ENCODE measurements at places on chromosomes 7 and 10. TPM values are rescaled to one million over a fixed set of nuclear protein-coding genes. Genes with fewer than 3 reads are reported as not detected.

The NUDT13 gene
- total RNA-seq, result 2.7 TPM

The RASSF4 gene
- total RNA-seq, result 71.5 TPM

The LIPM gene
- not detected for total RNA-seq

The EGR2 gene
- total RNA-seq, result 2.3 TPM

GRCh38 chr10:69757553-69758309 lies 44.0 kb upstream of the COL13A1 start:
- peak; percentile 74 for DNase-seq

GRCh38 chr7:27920281-27920946 lies 180.5 kb downstream of the TAX1BP1 start:
- DNase-seq, result no peak

DNA sequence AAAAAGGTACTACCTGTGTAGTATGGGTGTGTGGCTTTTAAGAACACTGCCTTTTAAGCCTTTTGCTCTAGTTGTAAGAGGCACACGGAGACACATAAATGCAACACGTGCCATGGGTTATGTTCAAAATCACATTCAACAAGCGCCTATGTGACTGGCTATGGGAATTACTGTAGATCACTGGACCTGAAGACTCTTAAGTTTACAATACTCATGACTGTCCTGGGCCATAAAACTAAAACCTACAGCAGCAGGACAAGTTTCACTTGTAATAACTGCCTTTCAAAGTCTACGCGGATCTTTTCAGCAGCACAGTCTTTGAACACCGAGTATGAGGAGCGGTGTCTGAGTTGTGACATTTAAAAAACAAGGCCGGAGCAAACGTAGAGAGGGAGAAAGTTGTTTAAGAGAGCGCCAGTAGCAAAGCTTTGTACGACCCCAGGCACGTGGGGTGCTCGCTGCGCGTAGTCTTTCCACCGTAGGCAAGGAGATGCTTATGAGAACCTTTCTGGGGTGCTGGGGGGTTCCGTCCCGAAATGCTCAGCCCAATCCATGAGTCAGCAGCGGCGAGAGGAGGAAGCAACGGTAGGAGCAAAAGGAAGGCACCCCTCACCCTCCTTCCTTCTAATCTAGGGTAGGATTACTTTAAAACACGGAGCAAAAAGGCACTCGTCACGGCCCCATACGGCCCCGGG lies 662 bp downstream of the DNAJC2 start:
- no peak for DNase-seq

- no peak for DNase-seq
Measured at GRCh38 chr7:77839919-77840318, 41.3 kb downstream of the PHTF2 start.

- no peak for DNase-seq
Measured at GRCh38 chr7:2798669-2799068, 45.4 kb downstream of the GNA12 start.

DNA sequence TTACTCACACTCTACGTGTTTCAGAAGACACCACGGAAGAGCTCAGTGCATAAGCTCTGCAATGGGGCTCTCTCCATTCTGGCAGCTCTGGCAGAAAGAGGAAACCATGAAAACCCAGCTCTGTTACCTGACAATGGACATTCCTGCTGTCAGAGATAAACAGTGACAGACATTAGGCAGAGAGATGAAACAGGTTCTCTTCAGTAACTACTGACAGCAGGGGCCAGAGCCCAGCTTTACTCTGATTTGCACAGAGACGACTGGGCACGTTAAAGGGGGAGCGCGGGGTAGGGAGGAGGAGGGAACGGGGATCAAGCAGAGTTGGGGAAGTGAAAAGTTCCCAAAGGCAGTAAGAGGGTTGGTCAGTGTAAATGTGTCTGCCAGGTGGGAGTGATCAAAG lies 206.1 kb downstream of the RAMP3 start:
- no peak for DNase-seq

GRCh38 chr7:27248911-27249723 lies 6.5 kb downstream of the EVX1 start:
- DNase-seq, result no peak

DNA sequence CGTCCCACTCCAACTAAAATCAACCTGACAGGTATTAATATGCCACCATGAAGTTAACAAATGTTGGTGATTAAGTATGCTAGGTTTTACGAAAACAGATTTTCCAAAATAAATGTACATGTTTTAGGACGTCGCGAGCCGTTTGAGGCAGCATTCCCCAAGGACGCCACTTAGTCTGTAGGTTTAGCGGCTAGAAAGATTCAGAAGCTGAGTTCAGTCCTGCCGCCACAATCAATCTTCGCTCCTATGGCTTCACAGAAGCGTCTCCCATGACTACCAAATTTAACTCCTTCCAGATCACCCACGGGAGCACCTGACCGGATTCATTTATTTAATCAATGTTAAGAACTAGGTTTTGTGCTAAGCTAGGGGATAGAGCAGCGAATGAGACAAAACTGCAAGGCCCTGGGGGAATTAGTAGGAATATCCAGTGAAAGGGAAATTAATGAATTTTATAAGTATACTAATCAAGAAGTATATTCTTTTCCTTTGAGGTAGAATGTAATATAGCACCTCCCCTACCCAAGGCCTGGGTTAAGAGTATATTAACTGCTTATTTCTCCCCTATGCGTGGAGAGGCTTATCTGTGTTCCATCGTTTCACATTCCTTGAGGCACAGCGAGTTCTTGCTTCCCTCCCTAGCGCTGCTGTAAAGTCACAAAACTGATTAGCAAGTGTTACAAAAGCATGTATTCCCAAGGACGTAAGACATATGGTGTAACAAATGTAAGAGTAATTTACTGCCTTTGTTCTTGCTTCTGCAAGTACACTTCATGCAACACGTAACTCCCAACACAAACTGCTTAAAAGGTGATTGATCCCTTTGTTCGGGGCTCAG lies 994 bp upstream of the CYP51A1 start:
- DNase-seq, result no peak

DNA sequence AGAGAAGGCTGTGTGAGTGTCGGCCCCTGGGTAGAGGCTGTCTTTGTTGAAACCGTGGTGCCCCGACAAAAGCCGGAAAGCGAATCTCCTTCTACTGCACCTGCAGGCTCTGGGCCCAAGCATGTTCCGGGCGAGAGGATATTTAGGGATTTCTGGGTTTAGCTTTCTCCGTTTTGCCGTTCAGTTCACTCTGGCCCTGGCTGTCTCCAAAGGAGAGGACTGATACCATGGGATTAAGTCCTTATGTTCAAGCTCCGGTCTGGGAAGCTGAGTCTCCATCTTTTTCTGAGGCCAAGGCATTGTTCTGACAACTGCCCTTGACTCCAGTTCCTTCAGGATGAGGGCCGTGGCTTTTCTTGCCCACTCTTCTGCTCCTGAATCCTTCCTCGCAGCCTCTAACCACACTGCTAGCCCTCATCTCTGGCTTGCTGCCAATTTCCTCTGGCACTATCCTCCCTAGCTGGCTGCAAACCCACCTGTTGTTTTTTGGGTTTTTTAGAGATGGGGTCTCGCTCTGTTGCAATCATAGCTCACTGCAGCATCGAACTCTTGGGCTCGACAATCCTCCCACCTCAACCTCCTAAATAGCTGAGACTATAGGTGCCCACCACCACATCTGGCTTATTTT lies 206.8 kb downstream of the SKIDA1 start:
- peak; percentile 36 for DNase-seq

- no peak for DNase-seq
Measured at GRCh38 chr7:111047595-111047994, 43.3 kb upstream of the LRRN3 start.

- DNase-seq, result no peak
Measured at GRCh38 chr7:136969761-136970160, 101.3 kb downstream of the CHRM2 start.

DNA sequence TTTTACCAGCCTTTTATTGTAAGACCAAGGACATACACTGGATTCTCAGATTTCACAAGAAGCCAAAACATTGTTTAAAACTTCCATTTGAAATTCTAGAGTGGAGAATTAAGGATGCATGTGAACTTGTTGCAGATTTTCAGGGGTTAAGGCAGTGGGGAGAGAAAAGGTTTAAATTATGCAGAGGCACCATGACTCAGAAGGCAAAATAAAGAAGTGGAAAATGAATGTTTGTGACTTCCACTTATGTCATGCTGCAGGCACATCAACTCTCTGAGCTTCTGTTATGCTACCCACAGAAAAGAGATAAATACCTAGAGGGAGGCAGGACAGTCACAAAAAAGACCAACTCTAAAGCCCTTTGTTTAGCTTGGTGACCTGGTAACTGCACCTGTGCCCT lies 84.4 kb upstream of the BET1 start:
- no peak for DNase-seq

GRCh38 chr10:97981816-97982215 lies 48.6 kb downstream of the CRTAC1 start:
- DNase-seq, result no peak

DNA sequence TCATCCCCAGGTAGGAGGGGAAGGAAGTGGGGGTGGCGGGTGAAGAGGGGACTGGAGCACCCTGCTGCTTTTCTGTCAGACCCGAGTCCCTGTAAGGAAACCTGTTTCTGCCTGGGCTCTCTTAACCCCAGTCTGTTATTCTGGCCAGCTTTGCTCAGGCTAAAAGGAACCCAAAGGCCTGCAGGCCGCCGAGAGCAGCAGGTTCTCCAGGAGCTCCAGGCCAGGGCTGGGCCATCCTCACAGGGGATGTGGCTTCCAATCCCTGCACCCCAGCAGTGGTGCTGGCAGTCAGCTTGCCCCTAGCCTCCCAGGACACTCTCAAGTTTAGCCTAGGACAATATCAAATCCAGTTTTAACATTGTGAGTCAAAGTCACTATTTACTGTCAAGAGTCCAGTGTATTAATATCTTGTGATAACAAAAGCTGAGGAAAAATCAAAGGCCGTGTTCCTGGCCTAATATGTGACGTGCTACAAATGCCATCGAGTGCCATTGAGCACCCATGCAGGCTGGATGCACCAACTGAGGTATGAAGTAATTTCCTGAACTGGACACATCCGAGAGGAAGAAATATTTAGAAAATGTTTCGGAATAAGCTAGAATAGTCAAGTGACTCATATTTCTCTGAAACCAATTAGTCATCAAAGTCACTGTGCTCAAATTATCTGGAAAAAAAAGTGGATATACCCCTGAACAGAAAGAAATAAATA lies 7.0 kb downstream of the PKD1L1 start:
- peak; percentile 65 for DNase-seq

GRCh38 chr10:119976421-119976820 lies 83.9 kb downstream of the SEC23IP start:
- DNase-seq, result no peak

DNA sequence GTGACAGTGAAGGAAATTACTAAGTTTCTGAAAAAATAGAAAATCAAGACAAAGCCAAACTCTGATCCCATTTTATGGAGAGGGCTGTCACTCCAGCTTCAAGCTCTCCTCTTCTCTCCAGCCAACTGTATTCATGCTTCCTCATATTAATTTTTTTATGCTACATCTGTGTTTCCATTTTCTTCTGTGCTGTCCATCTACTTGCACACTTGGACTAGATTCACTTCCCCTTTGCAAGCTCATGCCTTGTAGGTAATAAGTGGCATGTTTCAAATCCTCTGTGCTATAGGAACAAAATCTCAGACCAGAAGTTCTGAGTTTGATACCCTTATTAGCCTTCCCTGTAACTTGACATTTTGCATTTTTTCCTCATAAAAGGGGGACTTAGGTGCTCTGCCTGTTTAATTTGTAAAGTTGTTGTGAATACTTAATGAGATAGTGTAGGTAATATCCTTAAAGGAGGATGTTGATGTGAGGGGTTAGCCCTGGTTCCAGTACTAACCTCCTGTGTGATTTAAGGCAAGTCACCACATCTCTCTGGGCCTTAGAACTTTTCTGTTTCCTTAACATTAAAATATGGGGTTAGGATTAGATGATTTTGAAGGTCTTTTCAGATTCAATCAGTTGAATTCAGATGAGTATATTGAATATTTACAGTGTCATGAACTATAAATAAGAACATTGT lies 358.8 kb downstream of the BBS9 start:
- DNase-seq, result no peak

- no peak for DNase-seq
Measured at GRCh38 chr10:130179640-130180039, 43.4 kb downstream of the GLRX3 start.

- peak; percentile 16 for DNase-seq
Measured at GRCh38 chr10:44379907-44380306, 5.0 kb downstream of the CXCL12 start.

- no peak for DNase-seq
Measured at GRCh38 chr10:88802523-88803285, at the start of gene LIPM. Gene LIPM, plus strand, starts transcription at chr10:88802730. Its CDS starts 167 bp downstream, at chr10:88802897.

DNA sequence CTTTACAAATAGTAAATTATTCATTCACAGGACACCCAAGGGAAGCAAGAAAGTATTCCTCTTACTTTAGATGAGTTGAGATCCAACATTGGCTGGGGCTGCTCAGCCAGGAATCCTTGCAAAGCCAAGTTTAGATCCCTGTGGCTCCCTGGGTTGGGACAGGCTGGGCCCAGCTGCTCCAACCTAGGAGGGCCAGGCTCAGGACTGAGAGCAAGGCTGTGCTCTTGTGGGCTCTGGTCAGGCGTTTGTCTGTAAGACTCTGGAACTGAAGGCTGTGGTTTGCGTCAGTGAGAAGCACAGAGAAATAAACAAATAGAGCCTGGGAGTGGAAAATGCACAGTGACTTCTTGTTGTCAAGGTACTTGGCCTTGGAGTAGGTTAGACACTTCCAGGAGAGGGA lies 53.2 kb upstream of the TMEM273 start:
- no peak for DNase-seq

- no peak for DNase-seq
Measured at GRCh38 chr7:128687131-128687530, 15.0 kb downstream of the GARIN1A start.

Data from left cardiac atrium (tissue), 4 donors.